ENCODE measurements at places on chromosomes 5 and 9.

DNA sequence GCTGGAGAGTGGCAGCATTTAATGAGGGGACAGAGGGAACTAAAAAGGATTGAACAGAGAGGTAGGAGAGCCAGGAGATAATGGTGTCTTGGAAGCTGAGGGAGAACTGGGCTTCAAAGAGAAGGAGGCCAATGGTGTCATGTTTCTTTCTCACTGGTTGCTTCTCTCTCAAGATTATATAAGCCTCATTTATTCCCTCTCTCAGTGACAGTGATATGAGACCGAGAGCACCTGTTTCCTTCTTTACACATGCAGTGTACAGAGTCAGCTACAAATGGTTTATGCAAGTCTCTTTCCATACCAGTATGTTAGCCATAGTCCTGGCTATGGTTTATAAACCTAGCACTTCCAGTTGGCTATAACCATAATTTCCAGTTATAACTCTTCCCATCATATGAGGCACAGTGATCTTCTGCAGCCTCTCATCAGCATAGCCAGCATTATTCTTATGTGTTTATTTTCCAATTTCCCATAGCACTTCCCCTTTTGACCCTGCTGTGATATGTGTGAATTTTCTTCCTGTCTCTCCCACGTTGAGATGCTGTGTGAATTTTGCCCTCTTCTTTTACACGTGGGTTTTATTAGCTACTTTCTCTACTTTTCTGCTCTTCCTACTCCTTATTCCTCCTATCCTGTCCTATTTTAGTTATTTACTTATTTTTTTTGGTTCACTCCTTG, 71.2 kb downstream of the UNC13B start:
- DNase-seq, result no peak

- no peak for DNase-seq
These were observed 6.9 kb downstream of the GPRIN1 start for GRCh38 chr5:176603091-176603490.

DNA sequence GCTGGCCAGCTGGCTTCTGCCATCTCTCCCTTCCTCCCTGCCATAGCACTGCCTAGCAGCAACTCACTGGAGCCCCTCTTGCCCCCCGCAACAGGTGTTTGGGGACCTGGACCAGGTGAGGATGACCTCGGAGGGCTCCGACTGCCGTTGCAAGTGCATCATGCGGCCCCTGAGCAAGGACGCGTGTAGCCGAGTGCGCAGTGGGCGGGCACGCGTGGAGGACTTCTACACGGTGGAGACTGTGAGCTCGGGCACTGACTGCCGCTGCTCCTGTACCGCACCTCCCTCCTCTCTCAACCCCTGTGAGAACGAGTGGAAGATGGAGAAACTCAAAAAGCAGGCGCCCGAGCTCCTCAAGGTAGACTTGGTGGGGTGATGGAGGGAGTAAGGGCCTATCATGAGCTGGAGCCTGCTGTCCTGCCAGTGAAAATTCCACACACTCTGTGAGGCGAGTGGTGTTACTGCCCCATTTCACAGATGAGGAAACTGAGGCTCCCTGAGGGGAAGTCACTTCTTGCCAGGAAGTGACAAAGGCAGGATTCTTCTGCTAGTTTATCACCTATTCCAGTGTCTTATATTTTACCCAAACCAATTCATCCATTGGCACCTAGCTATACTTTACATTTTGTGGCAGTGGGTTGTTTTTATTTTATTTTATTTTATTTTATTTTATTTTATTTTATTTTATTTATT, 10.1 kb downstream of the OLFML2A start:
- DNase-seq, result peak; percentile 4

DNA sequence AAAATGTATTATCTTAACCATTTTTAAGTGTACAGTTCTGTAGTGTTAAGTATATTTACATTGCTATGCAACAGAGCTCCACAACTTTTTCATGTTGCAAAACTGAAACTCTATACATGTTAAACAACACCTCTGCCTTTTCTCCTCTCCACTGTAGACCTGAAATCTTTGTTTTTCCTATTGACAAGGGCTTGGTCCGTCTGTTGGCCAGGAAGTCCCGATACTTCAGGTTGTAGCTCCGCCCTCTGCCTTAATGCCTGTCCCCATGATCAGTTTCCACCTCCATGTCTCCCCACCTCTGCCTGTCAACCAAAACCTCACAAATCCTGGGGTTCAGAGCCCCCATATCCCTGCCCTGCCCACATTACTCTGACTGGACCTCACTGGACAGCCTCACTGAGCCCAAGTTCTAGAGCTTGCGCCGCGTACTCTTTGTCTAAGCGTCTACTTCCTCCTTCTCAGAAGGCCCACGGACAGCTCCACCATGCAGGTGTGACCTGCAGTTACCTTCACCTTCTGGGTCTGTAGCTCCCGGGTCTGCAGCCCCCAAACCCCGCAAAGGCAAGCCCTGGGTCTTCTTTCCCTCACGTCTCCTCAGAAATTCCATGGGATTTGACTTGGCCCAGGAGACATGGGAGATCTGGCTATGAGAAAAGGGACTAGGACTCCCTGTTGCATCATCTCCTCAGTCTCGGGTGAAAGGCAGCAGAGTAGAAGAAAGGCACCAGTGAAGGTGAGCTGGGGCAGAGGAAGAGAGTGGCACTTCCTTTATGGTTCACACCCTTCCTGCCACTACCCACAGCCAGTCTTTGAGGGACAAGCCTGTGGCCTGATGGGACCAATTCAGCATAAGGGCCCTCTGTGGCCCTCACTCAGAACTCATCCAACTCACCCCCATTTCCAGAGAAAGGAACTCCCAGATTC, 8.0 kb downstream of the GLIPR2 start:
- no peak for DNase-seq

DNA sequence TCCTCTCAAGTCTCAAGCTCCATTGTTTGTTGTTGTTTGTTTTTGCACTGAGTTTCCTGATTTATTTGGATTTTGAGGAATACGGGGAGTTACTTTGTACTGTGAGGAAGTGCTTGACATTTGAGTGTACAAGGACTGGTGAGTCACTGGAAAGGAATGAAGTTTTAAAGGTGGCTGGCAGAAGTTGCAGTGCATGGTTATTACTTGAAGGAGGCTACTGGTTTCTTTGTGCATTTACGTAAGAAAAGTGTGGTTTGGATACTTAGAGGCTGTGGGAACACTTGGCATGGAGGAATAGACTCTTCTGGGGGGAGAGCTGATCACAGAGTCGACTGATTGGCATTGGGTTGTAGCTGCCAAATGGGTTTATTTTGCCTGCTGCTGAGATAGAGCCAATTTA, 919.0 kb downstream of the TAF11L14 start:
- no peak for DNase-seq

- DNase-seq, result no peak
These were observed 11.6 kb downstream of the C9orf72 start for GRCh38 chr9:27561685-27562084.

GRCh38 chr5:138054847-138055558, 22.1 kb upstream of the FAM13B start:
- DNase-seq, result no peak

DNA sequence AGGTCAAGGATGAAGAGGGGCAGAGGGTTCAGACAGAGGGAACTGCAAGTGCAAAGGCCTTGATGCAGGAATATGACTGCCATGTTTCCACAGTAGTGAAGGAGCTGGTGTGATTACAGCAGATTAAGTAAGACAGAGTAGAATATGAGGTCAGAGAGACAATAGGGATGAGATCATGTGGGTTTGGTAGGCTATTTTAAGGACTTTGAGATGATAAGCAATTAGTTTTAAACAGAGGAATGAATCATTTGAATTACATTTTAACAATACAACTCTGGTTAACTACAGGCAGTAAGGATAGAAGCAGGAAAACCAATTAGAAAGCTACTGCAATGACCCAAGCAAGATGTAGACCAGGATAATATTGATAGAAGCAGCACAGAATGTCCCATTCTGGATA, 7.7 kb downstream of the CENPK start:
- DNase-seq, result no peak

DNA sequence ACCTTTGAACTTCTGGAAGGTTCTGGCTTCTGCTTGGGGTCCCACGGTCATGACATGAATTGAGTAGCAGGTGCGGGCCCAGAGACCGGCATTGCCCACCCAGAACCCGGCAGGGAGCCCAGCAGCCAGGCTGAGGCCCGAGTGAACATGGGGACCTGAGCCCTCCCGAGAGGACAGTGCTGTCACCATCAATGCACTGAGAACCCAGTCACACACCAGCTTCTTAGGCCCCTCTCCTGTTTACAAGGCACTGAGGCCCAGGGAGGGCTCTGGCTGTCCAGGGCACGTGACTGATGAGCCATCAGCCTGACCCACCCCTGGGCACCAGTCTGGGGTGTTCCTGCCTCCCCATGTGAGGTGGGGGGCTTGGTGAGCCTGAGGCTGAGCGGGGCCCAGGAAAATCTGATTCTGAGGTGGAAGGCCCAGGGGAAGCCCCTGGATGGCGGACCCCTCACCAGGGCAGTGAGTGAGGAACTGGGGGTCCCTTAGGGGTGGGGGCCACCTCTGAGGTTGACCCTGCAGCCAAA, 60.3 kb upstream of the RNU6ATAC start:
- DNase-seq, result no peak

DNA sequence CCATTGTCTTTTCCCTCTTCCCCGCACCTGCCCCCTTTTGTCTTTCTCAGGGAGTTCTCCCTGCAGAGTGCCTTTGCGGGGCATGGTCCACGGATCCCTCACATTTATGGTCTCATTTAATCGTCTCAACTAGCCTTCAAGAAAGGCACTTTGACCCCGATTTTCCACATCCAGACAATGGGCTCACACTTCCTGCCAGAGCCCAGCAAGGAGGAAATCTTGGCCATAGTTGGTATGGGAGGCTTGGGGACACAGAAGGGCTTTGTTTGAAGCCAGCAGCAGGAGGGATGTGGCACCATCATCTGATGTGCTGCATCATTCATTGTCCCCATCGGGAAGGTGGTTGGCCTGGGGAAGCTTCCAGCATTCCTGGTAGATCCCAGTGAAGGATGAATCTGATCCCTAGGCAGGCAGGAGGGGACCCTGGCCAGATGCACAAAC, 24.9 kb downstream of the GSN start:
- no peak for DNase-seq

GRCh38 chr9:133917375-133917774, 74.7 kb downstream of the VAV2 start:
- no peak for DNase-seq

GRCh38 chr5:175129121-175129520, 314.9 kb downstream of the DRD1 start:
- DNase-seq, result no peak

DNA sequence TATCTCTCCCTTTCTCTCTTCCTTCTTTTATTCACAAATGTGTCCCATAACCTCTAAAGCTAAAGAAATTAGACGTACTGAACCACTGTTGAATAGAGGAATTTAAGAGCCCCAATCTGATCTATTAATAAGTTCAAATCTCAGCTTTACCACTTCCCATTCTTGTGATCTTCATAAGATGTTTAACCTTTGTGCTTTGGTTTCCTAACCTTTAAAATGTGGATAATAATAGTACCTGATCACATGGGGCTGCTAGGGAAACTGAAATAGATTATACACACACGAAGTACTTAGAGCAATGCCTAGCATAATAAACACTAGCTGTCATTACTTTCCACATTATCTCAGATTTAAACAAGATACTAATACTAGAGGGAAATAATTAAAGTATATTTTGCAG, 324.3 kb upstream of the SEMA6A start:
- DNase-seq, result no peak

DNA sequence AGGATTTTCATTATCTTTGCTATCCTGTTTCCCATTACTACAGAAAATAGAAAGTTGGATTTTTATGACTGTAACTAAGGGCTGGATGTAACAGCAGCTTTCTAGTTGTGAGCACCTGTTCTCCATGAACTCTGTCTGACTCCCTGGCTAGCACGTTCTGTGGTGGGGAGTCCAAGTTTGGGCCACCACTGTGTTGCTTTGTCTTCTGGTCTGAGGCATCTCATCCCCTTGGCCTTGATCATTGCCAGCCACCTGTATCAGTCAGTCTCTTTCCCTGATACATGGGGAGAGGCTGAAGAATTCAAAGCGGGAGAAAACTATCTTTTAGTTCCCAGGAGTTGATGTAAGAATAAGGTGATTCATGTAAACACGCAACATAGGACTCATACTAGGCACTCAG, 33.4 kb downstream of the WDR70 start:
- DNase-seq, result no peak

DNA sequence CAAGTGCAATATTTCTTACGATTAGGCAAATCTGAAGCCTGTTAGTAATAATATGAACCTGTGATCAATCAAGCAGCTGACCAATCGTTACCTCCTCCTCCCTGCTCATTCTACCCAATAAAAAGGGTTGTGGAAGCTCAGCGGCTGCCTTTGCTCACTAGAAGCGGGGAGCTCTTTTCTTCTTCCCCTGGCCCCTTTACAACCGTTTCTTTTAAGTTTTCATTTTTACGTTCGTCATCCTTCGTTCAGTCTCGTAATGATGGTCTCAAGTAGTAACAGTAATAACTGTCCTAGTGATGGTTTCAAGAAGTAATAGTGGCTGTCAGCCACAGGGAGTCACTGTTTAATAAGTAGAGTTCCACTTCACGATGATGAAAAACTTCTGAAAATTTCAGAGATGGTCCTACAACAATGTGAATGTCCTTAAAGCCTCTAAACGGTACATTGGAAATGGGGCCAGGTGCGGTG, 6.2 kb downstream of the UGT3A2 start:
- DNase-seq, result no peak

- DNase-seq, result no peak
These were observed 415.3 kb upstream of the FAM174A start for GRCh38 chr5:100119903-100120302.

DNA sequence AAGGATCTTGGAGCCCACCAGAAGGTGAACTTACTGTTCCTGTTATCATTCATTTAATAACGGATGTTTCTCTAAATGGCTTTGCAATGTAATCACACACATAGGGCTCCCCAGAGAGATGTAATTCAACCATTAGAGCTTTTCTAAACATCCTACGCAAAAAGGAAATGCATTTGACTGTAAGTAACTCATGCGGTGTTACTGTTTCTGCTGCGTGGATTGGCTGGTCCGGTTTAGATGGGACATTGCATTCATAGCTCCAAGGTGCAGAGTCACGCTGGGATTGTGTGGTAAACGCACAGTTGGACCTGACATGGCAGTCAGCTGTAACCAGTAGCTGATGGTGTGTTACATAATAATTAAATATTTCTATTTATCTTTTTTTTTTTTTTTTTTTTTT, 185.5 kb upstream of the OTULINL start:
- DNase-seq, result no peak

GRCh38 chr9:92846662-92847145, 31.1 kb downstream of the ZNF484 start:
- no peak for DNase-seq

DNA sequence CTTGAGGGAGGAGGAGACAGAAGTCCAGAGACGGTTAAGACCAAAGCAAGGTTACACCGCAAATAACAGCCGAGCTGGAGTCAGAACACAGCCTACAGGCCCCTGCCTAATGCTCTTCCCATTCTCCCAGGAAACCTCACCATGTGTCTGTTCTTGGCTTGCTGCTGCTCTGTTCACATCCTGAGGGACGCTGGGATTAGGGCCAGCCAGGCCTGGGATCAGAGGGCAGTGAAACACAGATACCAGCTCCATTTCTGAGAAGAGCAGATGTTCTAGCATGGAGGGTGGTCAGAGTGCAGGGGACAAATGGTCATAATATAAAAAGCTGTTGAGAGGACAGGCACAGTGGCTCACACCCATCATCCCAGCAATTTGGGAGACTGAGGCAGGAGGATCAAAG, 124.8 kb upstream of the LARP1 start:
- DNase-seq, result no peak

GRCh38 chr5:145637396-145637795, 197.7 kb downstream of the PRELID2 start:
- no peak for DNase-seq

GRCh38 chr9:1400983-1401382, 350.8 kb downstream of the DMRT2 start:
- DNase-seq, result no peak

GRCh38 chr9:34651876-34652601, at the start of gene IL11RA:
TSS of gene IL11RA (plus strand) at chr9:34652185. CDS start at chr9:34655218, 3,033 bp downstream.
- DNase-seq, result peak; percentile 91
